Activated T-helper 9 cell treated with anti-CD3 and anti-CD28 coated beads, Interleukin-2, amount 50 U/mL, for 16 hours (primary cell): ENCODE measurements at places on chromosomes 5 and 9.

GRCh38 chr9:13904746-13905145 lies 409.2 kb downstream of the NFIB start:
- DNase-seq, result no peak

DNA sequence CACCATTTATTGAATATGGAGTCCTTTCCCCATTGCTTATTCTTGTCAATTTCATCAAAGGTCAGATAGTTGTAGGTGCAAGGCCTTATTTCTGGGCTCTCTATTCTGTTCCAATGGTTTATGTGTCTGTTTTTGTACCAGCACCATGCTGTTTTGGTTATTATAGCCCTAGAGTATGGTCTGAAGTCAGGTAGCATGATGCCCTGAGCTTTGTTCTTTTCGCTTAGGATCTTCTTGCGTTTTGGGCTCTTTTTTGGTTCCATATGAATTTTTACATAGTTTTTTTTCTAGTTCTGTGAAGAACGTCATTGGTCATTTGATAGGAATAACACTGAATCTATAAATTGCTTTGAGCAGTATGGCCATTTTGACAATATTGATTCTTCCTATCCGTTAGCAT lies 40.2 kb upstream of the IFNE start:
- no peak for DNase-seq

DNA sequence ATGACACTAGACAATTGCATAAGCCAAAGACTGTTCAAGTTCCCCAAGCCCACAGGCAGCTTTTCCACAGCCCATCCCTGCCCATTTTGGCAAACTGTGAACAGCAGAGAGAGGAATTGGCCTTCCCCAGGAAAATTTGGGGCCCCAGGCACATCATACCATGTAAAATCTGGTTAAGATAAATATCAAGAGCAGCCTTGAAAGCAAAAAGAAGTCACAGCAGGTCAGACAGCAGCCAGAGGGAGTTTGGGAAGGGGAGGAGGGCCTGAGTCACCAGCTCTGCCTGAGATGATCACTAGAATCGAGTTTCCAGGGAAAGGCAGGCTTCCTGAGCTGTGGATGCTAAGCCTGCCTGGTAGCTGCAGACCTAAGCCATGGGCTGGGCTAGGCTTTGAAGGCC lies 179.2 kb downstream of the RFK start:
- no peak for DNase-seq

DNA sequence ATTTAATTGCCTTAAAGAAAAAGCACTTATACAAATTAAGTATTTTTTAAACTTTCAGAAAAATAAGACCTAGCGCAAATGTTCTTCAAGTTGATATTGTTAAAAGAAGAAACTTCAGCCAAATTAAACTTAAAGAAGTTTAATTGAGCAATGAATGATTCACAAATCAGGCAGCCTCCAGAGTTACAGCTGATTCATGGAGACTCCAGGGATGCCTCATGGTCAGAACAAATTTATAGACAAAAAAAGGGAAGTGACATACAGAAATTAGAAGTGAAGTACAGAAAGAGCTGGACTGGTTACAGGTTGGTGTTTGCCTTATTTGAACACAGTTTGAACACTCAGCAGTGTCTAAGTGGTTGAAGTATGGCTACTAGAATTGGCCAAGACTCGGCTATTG lies 60.3 kb downstream of the CDKN2A start:
- DNase-seq, result no peak

DNA sequence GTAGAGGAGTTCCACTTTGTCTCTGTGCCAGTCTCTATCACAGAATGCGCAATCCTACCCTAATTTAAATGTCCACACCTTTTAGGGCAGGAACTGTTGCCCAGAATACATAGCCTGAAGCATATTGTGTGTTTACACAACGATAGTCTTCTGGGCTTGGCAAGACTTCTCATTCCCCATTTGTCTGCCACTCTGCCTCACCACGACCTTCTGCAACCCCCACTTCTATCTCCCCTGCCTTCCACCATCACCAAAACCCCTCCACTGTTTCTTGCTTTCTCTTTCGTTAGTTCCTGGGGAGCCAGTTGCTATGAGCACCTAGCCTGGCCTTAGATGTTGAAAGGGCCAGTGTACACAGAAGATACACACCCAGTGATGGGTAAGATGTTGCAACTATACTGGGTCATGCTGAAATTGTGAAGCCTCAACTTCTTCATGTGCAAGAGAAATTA lies 883 bp upstream of the RNF145 start:
- DNase-seq, result no peak

- DNase-seq, result no peak
These were observed 20.8 kb downstream of the MFAP3 start for GRCh38 chr5:154059583-154059982.

DNA sequence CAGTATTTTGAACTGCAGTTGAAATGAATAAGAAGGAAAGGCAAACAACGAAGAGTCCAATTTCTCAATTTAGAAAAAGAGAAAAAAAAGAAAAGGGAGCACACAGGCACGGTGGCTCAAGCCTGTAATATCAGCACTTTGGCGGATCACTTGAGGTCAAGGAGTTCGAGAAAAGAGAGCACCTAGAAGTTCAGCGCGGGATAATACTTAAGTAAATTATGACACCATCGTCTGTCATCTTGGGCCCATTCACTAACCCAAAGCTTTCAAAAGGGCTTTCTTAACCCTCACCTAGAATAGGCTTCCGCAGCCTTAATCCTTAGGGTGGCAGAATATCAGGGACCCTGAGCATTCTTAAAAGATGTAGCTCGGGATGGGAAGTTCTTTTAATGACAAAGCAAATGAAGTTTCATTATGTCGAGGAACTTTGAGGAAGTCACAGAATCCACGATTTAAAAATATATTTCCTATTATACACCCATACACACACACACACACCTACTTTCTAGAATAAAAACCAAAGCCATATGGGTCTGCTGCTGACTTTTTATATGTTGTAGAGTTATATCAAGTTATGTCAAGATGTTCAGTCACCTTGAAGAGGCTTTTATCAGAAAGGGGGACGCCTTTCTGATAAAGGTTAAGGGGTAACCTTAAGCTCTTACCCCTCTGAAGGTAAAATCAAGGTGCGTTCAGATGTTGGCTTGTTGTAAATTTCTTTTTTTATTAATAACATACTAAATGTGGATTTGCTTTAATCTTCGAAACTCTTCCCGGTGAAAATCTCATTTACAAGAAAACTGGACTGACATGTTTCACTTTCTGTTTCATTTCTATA lies 602 bp upstream of the CD274 start:
- no peak for DNase-seq

- DNase-seq, result no peak
These were observed 114.3 kb downstream of the DEPDC1B start for GRCh38 chr5:60585618-60586017.

DNA sequence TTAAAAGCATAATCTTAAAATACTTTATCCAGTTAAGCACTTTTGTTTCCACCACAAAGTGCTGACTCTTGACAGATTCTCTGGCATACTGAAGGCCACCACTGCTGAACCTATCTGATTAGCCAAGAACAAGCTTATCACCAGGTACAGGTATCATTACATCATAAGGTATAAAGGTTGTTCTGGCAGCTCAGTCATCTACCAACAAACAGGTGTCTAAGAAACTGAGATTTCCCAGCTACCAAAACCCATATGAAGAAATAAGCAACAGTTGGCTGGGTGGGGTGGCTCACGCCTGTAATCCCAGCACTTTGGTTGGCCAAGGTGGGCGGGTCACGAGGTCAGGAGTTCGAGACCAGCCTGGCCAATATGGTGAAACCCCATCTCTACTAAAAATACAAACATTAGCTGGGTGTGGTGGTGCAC lies 5.0 kb downstream of the MTMR12 start:
- DNase-seq, result no peak

DNA sequence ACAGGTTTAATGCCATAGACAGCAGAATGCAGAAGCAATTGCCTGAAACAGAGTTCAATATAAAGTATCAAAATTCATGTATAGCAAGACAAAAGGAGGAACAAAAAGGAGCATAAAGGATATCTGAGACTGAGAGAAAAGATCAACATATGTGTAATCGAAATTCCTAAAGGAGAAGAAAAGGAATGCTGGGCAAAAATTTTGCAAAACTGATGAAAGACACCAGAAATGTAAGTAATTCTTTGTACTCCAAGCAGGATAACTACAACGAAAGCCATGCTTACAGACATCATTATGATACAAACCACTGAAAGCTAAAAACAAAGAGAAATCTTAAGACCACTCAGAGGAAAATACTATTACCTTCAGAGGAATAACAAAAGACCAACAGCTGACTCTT lies 72.8 kb upstream of the MTAP start:
- DNase-seq, result no peak

- DNase-seq, result no peak
These were observed 40.0 kb downstream of the TMEM252 start for GRCh38 chr9:68500457-68501381.

- no peak for DNase-seq
These were observed 85.9 kb downstream of the TMEM252 start for GRCh38 chr9:68454579-68455334.

- DNase-seq, result peak; percentile 54
These were observed 3.1 kb upstream of the IL7R start for GRCh38 chr5:35853631-35854030.

- DNase-seq, result no peak
These were observed 112.8 kb downstream of the EMB start for GRCh38 chr5:50328193-50328729.

GRCh38 chr5:133429046-133429445 lies 183.3 kb downstream of the FSTL4 start:
- no peak for DNase-seq

DNA sequence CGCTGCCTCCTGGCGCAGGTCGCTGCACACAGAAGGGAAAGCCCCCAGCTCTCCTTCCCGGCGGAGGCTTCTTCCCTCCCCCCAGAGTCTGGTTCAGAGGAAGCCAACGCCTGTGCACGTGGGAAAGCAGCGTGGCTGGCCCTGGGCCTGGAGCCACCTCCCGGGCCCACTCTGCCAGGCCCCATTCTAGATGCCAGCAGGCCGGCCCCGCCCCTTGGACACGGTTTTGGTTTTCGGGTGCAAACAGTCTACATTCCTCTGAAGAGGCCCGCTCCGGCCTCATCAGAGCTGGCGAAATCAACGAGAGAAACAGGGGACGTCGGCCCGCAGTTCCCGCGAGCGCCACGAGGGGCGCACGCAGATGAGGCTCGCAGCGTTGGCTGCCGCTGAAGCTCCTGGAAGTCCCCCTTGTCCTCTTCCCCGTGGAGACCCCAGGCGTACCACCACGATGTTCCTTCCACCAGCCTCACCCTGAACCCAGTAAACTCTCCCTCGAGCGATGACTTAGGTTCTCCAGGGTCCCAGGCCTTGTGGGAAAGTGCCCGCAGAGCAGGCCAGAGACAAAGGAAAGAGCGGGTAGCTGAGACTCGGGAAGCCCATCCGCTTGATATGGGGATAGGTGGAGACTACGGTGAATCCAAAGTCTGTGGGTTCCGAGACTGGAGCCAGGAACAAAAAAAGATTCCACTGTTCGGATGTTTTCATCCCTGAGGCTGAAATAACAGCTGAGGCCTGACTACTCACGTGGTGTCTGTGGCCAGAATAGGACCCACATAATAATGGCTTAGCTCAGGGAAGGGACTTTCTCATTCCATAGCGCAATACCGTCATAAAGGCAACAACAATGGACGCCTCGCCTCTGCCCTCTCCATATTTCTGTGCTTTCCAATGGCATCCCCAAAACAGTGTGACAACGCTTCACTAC lies 64.2 kb downstream of the KLF4 start:
- DNase-seq, result peak; percentile 9

DNA sequence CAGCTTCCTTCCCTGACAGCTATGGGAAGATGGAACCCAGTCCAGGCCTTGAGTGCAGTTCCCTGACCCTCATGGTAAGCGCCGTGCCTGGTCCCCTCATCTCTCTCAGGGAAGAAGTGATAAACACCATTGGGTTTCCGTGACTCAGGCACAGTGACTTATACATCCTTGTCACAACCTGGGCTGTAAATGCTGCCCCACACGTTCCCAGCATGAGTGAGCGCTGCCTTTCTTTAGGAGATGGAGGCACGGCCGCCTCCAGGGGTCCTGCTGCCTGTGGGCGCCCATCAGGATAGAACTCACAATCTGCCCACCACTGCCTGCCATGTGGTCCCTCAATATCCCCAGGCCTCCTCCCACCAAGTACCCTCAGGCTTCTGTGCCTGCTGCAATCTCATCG lies 8.3 kb upstream of the NKD2 start:
- no peak for DNase-seq

GRCh38 chr5:130532786-130533185 lies 628.5 kb downstream of the CHSY3 start:
- no peak for DNase-seq

DNA sequence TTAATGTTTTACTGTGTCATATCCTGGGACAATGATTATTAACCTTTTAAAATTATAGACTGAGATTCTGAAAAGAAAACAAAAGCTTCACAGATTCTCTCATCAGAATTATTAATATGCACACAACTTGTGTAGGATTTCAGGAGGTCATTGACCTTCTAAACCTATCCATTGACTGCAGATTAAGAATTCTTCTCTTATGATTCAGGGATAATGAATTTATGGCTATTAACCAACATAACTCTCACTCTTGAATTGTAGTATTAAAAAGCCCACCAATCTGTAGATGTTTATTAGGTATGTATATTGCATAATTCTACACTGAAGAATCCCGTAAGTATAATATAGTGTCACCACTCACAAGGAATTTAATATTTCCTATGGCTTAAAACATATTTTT lies 179.8 kb downstream of the PBX3 start:
- DNase-seq, result no peak

DNA sequence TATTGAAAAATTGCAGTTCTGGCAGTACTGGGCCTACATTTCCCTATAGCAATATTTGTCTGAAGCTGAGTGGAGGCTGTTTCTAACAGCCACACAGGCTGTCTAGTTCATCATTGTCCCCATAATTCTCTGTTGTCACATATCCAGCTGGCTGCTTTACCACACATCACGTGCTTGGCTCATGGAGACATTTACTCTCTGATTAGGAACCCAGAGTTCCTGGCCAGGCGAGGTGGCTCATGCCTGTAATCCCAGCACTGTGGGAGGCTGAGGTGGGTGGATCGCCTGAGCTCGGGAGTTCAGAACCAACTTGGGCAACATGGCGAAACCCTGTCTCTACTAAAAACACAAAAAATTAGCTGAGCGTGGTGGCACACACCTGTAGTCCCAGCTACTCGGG lies 81.4 kb downstream of the PGM5 start:
- DNase-seq, result no peak

DNA sequence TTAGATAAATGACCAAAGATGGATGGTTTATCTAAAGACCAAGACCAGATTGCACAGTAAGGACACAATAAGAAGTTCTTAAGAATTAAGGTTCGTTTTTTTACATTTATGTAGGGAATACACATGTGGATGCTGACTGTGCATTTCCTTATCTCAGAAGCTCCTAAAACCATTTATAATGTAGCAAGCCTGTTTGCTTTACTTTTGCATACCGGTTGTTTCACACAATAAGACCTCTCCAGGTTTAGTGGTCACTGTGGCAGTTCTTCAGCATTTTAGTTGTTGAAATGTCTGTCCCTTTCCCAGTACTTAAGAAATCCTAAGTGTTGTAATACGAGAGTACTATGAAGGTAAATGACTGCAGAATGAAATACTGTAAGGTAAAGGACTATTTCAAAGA lies 43.6 kb downstream of the BASP1 start:
- DNase-seq, result no peak
